NCI-H1436 treated with DMSO at 0.1 percent for 48 hours (cell line): ENCODE measurements at places on chromosomes 6 and 20.

DNA sequence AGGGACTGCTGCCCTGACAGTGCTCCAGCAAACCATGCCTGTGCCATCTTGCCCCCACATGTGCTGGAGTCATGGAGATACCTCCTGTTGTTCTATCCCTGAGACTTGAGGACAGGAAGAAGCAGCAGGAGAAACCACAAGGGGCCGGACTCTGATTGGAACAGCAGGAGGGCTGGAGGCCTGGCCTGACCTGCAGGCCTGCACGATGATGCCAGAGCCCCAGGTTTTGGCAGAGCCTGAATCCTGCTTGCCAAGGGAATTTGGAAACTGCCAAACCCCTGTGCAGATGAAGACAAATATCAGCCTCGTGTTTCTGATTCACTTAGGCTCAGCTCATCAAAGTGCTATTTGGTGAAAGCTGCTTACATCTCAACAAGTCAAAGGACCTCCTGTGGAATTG is 177.6 kb downstream of the MAFB start:
- DNase-seq = no peak

DNA sequence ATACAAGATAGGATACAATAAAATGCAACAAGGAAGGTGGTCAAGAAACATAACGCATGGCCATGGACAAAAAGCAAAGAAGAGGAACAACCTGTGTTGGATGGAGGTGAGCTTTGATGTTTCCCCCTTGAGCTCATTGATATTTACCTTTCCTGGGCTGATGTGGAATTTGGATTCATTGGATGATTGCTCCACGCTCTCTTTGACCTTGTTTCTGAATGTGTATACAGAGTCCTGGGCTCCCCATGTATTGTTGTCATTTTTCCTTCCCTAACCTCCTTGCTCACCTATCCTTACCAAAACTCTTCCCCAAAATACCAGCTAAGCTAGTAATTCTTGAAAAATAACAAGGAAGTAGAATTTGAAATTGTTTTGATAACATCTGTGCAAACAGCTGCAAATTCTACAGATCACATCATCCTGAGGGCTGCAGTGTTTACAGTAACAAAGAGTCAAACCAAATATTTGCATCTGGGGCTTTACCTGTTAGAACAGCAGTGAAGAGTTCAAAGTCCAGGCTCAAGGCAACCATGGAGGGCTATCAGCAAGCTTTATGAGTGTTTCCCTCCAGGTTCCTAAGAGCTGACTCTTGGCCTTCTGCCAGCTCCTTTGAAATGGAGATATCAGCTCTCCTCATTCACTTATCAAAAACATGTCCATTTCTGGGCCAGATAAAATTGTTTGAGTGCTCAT is 214.3 kb upstream of the MARCKS start:
- DNase-seq = peak; percentile 71

- no peak for DNase-seq
These were observed 208.2 kb upstream of the RIN2 start for GRCh38 chr20:19549896-19550295.

- no peak for DNase-seq
These were observed 52.2 kb upstream of the BTN3A2 start for GRCh38 chr6:26312501-26313397.

GRCh38 chr6:29708432-29709179 is 14.6 kb upstream of the HLA-F start:
- DNase-seq = no peak

DNA sequence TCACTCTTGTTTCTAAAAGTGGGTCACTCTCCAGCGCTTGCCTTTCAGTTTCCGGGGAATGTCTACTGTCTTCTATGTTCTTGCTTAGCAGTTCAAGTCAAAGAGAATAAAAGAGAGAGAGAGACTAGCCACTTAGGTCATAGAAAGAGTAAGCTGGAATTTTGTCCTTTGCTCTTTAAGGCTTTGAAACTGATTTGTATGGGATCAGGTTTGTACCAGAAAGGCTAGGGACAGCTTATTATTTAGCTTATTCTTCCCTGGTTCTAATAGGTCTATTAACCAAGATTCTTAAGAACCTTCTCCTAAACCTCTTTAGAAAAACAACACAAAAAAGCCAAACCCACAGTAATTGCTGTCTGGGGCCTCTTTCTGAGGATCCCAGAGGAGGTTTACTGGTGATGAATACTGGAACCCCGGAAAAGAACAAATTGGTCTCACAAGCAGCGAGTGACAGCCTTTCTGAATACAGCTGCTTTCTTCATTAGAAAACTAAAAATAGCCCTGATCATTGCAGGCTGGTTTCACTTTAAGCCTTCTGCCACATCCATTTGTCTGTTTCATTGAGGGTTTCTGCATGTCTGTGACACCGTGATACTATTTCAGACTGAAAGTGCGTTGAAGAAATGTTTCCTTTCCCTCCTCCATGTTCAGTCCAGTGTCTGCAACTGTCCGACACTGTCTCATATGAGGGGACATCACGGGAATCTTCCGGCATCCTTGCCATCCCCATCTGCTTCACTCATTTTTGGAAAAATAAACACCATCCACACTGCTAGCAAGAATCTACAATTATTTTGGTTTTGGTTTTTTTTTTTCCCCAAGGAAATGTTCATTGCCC is 75.1 kb upstream of the ATXN1 start:
- DNase-seq = no peak

DNA sequence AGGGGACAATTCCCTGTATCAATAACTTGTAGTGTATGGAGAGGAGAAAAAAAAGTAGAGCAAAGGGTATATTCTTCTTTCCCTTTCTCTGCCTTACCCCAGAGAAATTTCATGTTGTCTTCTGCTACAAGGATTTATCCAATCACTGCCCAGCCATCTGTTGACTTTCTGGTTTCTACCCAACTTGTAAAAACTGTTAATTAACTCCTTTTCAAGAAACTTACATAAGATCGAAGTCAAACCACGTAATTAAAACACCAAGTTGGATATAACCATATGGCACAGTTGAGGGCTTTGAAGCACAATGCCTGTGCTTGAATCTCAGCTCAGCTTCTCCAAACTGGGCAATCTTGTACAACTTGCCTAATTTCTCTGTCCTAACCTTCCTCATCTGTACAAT is 99.5 kb downstream of the MAN1A1 start:
- no peak for DNase-seq

DNA sequence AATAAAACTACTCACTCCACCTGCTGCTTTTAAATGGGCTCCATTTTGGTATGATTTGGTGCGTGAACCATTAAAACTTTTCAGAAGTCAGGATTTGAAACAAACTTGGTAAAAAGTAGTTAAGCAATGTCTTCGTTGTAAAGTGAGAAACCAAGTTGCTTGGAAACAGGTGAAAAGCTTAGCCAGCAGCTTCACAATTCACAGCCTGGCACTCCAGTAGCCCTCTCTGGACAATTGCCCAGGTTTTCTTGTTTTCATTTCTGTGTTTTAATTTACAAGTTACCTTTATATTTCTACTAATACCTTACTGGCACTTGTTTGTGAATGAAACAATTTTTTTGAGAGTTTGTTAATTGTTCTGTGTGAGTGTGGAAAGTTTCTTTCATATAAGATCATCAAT is 12.8 kb downstream of the NT5E start:
- no peak for DNase-seq

DNA sequence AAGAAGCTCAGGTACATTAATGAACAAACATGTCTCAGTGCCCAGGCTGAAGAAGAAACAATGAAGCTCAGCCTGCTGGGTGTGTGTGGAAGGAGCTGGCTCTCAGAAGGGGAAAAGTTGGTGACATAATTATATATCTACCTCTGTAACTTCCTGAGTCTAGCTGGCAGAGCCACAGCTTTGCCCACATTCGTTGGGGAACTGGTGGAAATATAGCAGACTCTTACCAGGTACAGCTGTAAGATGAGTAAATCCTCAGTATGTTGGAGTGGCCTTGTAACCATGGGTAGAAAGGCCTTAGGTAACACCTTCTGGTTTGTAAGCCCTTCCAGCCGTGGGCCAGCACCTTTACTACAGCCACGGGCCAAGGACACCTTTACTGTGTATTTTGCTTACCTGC is 29.9 kb upstream of the PNRC1 start:
- no peak for DNase-seq

- no peak for DNase-seq
These were observed 31.1 kb upstream of the SSTR4 start for GRCh38 chr20:23003881-23004460.

- no peak for DNase-seq
These were observed 19.1 kb downstream of the ATXN1 start for GRCh38 chr6:16742116-16742515.

DNA sequence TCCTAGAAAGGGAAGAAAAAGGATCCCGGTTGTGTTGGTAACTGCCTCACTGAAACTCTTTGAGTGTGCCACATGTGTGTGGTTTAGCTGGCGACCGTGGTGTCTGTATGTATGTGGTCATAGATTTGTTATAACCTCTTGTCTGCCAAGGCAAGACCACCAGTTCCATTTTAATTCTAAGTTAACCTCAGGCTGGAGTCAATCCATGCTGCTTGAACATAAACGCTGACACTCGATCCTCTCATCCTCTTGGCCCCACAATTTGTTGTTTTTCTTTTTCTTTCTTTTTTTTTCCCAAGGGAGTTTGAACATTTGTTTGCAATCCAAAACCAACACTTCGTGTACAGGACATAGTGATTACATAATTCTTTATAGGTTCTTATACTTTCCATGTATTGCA is 318.9 kb upstream of the JAG1 start:
- DNase-seq = no peak

DNA sequence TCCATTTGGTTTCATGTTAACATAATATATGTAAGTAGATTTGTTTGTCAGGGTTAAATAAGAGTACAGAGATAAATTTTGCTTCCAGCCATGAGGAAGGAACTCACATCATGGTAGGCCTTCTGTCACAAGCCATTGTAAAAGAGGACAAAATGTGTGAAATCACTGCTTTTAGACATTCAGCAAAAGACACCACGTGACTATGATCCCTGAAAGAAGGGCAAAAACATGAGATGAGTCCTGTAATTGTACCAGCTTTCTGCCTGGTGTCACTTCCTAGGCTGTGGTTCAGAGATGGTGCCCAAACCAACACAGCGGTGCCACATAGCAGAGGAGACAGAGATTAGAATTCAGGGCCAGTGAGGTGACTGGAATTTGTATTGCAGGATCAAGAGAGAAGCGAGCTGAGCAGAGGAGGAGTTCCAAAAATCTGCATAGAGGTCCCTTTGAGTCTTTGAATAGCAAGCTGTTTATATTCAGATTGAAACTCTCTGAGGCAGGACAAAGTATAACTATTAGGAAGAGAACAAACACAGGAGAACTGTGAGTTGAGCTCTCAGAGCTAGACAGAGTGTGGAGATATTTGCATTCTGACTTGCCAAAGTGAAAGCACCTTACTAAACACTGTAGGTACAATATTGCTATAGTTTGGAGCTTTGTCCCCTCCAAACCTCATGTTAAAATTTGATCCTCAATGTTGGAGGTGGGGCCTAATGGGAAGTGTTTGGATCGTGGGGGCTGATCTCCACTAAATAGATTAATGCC is 52.6 kb upstream of the PDE7B start:
- no peak for DNase-seq

- DNase-seq = no peak
These were observed 2.9 kb upstream of the SNRPB start for GRCh38 chr20:2473516-2473915.

- no peak for DNase-seq
These were observed 59.1 kb upstream of the PTPN1 start for GRCh38 chr20:50450881-50451752.

GRCh38 chr6:135527960-135528249 is 30.4 kb upstream of the AHI1 start:
- DNase-seq = no peak

- no peak for DNase-seq
These were observed 77.6 kb downstream of the SCML4 start for GRCh38 chr6:107746461-107747030.

DNA sequence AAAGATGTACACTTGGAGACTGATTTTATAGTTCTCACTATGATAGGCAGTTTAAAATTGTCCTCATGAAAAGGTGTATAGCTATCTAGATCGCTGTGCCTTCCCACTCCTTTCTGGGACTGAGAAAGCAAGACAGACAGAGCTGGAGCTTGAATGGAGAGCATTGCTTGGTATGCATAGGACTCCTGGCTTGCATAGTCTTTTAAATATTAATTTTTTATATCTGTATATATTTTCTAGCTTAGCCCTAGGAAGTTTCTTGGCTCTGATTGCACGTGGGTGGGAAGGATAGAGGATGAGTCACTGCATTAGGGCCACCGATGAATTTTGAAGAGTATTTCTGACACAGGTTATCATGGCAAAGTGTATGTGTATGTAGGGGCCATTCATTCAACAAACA is 150.0 kb upstream of the SPACA1 start:
- DNase-seq = no peak

- DNase-seq = no peak
These were observed 125.0 kb upstream of the RPS6KA2 start for GRCh38 chr6:166752097-166752496.

- DNase-seq = no peak
These were observed 21.8 kb upstream of the UFL1 start for GRCh38 chr6:96499781-96500180.

- DNase-seq = no peak
These were observed 4.6 kb downstream of the RPP21 start for GRCh38 chr6:30349421-30350177.

DNA sequence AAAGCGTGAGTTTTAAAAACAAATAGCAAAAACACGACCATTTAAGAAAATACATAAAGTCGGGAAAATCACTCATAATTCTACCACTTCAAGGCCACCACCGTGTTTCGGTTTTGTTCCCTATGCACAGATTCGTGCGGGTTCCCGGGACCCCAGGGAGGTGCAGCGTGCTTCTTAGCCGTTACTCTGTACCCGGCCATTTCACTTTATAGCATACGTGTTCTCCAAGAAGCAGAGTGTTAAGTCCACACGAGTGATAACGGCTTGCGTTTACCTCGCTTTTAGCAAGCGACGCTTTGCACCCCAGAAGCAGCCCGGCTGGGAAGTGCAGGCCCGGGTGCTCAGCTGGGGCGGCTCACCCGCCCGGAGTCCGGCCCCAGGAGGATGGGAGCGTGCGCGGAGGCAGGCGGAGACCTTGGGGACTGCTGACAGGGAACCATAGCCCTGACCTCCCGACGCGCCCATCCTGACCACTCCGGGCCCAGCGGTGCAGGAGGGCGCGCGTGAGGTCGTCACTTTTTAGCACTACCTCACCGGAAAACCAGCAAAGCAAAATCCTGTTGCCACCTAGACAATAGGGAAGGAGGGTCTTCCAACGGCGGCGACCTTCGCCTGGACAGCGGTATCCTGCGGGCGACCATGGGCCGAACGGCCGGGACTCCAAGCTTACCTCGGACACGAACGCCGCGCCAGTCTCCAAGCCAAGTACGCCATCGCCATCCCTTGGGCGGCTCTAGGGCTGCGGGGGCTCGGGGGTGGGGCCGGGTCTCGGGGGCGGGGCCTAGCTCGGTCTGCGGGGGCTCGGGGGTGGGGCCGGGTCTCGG is at the start of gene ECI2:
TSS of gene ECI2 (minus strand) at position 735 of the 824 bp plus-strand sequence. CDS start at position 720, 15 bp downstream.
- DNase-seq = no peak

DNA sequence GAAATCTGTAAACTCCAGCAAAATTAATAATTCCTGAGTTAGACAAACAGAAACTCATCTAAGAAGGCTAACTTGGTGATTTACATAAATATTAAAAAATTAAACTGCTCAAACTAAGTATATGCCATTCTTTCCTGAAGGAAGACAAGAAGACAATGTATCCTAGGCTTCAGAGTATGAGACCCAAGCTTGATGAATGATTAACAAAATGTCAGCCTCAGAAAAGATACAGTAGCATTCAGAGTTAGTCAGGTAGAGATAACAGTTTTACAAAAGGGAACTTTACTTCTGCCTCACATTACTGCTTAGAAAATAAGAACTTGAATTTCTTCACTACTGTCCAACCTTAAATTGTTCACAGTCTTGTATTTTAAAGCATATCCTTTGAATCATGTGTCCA is 12.0 kb downstream of the CSNK2A1 start:
- no peak for DNase-seq
